Activated naive CD4-positive, alpha-beta T cell treated with anti-CD3 and anti-CD28 coated beads for 36 hours (primary cell): ENCODE measurements at places on chromosomes 4 and X. TPM values are rescaled to one million over a fixed set of nuclear protein-coding genes. Genes with fewer than 3 reads are reported as not detected.

Gene SPANXB1
- not detected for total RNA-seq

Gene EGF
- total RNA-seq, result not detected

- DNase-seq, result no peak
- no peak overlapping the region for H3K4me3 ChIP-seq
- H3K27me3 ChIP-seq, result no peaks in the 10 kb centered on the region
These were observed 29.0 kb downstream of the DDX60L start for GRCh38 chr4:168451331-168451730.

DNA sequence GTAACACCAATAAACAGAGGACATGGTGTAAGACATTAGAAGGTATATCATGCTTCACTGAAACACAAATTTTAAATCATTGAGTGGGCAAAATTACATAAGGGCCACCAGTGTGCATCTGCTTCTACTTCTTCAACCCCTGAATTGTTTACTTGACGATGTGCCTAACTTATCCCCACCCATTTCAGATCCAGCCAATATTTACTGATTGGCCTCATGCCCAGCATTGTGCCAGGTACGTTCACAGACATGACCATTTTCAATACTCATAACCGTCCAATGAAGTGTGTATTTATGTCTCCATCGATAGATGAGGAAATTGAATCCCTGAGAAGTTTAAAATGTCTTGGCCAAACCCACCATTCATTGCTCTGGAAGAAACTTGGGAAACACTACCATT is 208.3 kb upstream of the MID1 start:
- H3K27ac ChIP-seq, result no peak overlapping the region
- H3K27me3 ChIP-seq, result no peaks in the 10 kb centered on the region
- no peak overlapping the region for H3K4me3 ChIP-seq
- no peak for DNase-seq
- no peaks in the 10 kb centered on the region for H3K4me1 ChIP-seq

GRCh38 chrX:50066318-50066937 is 134.4 kb downstream of the AKAP4 start:
- no peaks in the 10 kb centered on the region for H3K4me1 ChIP-seq
- no peaks in the 10 kb centered on the region for H3K27me3 ChIP-seq
- H3K4me3 ChIP-seq, result no peak overlapping the region
- H3K36me3 ChIP-seq, result peaks cover 3% of the 10 kb centered on the region
- H3K27ac ChIP-seq, result no peak overlapping the region
- no peak for DNase-seq
